CD4-positive, alpha-beta T cell treated with Interleukin-15 for 4 hours (primary cell): ENCODE measurements at places on chromosomes 7 and 10.

GRCh38 chr7:130298544-130299326 lies 5.8 kb downstream of the CPA4 start:
- no peak for DNase-seq

DNA sequence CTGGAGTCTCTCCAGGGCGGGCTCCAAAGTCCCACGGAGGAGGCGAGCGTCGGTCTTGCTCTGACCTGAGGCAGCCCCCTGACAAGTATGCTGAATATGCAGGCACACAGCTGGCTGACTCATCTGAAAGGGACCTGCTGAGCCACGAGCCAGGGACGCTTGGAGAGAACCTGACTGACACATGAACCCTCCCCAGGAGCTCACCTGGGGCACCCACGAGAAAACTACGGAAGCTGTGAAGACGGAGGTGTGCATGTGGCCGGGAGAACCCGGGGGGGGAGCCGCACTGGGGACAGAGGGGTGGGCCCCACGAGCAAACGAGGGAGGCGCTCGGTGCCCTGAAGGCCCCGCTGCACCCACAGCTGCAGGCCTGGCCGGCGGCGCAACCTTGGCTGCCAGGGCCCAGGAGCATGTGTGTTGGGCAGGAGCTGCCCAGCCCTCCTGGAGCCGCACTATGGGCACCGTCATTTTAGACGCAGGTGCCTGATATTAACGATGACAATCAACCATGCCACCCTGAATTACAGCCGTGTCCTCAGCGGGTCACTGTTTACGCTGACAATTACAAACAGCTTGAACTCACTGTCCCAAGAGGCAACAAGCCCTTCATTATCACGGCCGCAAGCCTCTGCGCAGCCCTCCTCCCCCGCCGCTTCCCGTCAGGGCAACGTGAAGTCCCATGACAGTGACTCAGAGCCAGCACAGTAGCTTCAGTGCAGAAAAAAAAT lies 64.7 kb downstream of the DIP2C start:
- DNase-seq: no peak

GRCh38 chr7:55178292-55178862 lies 159.6 kb downstream of the EGFR start:
- DNase-seq: no peak

DNA sequence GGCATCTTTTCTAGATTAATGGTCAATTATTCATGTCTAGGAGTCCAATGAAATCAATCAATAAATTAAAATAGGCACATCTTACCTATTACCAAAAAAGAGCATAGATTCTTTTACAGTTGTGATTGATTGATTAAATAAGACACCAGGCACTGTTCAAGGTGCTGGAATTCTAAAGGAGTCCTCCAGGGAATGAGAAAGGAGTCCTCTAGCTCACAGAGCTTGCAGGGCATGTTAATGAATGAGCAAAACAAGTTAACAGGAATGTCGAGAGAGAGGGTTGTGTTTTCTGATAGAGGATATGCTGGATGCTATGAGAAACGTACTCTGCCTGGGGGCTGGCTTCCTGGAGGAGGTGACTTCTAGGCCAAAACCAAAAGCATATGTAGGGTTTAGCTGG lies 191.4 kb downstream of the BMPER start:
- no peak for DNase-seq

DNA sequence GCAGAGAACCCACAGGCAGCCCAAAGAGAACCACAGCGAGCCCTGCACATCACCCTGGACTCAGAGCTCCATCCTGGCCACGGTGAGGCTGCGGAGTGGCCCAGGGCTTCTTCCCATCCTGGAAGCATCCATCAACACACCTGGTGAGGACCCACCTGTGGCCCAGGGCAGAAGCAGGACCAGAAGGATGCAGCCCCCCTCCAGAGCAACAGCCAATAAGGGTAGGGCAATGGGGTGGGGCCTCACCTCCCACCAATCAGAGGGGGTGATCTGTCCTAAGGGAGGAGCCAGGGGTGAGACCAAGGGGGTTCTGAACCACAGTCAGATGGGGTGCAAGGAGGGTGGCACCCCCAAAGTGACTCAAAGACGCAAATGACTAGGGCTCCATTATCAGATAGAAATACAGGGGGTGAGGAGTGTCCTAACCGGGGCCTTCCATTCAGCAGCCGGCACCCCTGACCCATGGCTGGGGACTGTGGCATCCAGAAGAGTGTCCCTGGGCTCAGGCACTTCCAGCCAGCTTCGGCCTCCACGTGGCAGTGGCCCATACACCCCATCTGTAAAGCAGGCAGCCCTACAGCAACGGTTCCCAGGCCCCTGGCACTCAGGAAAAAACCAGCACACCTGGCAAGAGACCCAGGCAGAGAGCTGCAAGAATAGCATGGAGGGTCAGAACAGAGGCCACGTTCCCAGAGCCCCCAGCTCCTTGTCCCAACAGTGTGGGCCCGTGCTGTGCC lies 36.9 kb downstream of the STK32C start:
- DNase-seq: no peak

DNA sequence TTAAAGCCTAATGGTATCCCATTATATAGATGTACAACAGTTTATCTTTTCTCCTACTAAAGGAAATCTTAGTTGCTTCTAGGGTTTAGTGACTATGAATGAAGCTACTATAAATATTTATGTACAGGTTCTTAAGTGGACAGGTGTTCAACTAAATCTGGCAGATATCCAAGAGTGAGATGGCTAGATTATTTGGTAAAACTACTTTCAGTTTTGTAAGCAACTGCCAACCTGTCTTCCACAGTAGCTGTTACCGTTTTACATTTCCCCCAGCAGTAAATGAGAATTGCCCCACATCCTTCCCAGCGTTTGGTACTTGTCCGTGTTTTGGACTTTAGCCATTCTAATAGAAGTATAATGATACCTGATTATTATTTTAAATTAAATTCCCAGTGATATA lies 144.9 kb upstream of the MAGI2 start:
- DNase-seq: no peak

- peak; percentile 7 for DNase-seq
Observed at GRCh38 chr10:59991661-59992060, 85.3 kb upstream of the CCDC6 start.
